ENCODE measurements at places on chromosomes 7 and 10.

DNA sequence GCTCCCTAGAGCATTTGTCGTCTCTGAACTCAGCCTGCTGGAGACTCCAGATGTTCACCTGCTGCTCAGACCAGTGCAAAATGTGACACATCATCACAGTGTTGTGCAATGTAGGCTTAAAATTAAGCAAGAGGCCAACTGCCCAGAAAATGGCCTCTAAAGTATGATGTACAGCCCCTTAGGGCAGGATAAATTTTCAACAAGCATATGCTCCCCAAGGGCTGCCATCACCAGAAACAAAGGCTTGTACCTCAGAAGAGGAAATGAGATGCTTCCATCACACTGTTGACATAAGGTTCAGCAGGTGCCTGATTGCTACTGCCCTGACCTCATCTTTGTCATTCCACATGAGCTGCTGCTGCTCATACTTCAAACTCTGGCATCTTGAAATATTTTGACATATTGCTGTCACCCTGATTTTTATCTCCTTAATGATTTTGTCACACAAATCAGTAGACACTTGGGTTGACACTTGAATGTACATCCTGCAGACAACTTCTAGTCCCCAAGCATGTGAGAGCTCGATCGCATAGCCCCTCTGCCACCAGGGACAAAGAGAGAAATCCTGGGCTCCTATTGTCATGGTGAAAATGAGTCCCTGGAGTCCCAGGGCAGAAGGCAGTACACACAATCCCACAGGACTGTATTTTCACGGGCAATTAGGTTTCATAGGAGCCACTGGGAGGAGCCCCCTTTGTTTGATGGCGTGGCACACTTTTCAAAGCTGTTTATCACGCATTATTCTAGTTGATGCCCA is 219.7 kb upstream of the STK17A start:
- no peak for DNase-seq

DNA sequence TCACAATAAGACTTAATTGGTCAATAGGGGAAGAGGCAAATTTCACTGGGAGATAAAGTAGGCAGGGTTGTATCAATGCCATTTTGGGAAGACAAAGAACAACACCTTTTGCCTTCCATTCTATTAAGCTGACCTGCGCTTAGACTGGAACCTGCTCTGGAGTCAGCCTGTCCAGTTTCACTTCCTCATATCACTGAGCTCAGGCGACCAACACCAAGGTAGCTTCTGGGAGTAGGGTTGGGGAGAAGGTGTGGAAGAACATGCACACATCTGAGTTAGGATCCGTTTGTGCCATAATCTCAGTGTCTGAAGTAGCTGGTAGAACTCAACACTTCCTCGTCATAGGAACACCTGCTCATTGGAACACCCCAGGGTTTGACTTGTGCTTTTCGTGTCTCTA is 527.4 kb upstream of the IGFBP3 start:
- no peak for DNase-seq

- DNase-seq: no peak
Measured at GRCh38 chr10:75398692-75399460, 2.7 kb downstream of the ZNF503 start.

DNA sequence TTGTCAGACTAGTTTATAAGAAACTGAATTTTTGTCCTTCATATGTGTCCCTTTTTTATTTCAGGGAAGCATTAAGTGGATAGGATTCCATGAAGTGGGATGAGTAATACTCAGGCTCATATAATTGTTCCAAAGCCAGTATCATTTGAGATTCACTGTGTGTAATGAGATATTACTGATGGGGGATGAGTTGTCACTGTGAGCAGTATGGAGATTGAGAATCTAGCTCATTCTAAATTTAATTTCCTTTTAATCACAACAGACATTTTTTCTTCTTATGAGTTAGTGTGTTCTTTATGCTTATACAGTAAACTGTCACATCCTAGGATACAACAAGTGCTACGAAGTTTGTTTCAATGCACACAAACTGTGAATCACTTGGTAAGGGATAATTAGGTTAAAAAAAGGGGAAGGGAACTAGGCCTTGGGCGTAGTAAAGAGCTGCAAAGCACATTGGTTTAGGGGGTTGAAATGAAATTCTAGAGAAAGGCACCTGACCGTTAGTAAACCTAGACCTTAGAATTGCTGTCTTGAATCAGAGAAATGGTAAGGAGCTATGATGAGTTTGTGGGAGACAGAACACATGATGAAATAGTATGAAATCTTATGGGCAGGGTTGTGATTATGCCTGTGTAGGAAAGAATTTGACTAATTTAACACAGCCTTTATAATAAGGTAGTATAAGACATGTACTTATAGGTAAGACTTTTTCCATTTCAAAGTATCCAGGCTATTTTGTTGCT is 153.4 kb downstream of the MLLT10 start:
- no peak for DNase-seq

- no peak for DNase-seq
Measured at GRCh38 chr10:71819441-71819861, 31.6 kb downstream of the PSAP start.

- no peak for DNase-seq
Measured at GRCh38 chr10:58415757-58416156, 30.5 kb downstream of the TFAM start.

- DNase-seq: no peak
Measured at GRCh38 chr7:111933609-111934008, 272.6 kb downstream of the DOCK4 start.

DNA sequence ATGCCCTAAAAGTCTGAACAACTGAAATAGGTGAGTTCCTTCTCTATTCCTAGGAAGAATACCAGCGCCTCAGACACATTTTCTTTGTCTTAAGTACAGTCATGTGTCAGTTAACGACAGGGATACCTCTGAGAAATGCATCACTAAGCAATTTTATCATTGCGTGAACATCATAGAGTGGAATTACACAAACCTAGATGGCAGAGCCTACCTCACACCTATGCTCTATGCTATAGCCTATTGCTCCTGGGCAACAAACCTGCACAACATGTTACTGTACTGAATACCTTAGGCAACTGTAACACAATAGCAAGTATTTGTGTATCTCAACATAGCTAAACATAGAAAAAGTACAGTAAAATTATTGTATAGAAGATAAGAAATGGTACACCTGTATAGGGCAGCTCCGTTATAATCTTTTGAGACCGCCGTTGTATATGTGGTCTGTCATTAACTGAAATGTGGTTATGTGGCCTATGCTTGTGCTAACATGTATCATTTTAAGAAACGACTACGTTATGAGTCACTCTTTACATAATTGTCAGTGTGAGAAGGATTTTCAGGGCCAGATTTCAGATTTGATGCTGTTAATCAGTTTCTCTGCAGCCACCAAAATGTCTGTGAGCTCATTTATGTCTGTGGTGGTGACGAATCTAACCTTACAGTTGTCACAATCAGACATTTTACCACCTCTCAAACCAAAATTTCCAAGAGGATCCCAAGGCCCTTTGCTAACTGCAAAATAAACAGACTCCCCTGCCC is 66.1 kb upstream of the STK17A start:
- DNase-seq: no peak

DNA sequence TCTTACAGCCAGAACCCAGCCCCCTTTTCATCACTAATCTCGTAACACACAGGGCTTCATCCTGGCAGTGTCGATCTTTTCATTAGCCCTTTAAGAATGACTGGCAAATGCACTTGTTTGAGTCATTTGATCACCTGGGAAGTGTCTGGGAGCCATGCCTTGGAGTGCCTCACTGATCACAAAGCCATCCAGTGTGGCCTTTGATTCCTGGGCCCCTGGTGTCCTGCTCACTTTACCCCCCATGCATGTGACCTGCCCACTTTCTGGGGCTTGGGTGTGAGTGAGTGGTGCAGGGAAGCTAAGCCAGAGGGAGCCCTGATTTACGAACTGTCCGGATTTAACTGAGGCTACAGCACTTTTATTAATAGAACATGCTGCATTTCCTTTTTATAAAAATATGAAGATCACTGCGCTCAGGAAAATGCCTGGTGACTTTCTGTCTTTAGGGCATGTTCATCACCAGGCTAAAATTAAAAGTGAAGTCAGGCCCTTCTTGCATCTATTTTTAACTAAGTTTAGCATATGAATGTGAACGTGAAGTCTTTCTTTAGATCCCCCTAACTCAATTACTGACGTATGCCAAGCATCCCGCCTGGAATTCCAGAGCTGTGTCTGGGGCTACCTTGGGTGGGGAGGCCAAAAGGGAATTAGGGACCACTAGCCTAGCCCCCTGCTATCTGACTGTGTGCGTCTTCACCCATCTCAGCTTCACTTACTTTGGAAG is 23.6 kb downstream of the RBM20 start:
- no peak for DNase-seq

DNA sequence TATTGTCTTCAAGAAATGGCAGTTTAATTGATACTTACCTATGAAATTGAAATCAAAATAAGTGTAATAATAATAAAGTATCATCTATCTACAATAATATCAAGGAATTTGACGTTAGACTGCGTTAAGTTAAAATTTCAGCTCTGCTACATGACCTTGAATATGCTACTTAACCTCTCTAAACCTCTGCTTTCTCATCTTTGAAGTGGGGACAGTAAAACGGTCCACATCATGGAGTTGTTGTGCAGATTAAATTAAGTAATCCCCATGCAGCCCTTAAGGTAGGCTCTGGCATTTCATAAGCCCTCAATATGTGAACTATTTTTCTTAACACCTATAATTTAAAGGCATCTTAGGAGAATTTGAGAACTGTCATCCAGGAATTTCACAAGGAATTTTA is 252.4 kb upstream of the PHF14 start:
- DNase-seq: no peak

- DNase-seq: no peak
Measured at GRCh38 chr7:111727905-111728634, 165.8 kb upstream of the IMMP2L start.

GRCh38 chr10:6382081-6382480 is 179.3 kb downstream of the PFKFB3 start:
- DNase-seq: no peak

DNA sequence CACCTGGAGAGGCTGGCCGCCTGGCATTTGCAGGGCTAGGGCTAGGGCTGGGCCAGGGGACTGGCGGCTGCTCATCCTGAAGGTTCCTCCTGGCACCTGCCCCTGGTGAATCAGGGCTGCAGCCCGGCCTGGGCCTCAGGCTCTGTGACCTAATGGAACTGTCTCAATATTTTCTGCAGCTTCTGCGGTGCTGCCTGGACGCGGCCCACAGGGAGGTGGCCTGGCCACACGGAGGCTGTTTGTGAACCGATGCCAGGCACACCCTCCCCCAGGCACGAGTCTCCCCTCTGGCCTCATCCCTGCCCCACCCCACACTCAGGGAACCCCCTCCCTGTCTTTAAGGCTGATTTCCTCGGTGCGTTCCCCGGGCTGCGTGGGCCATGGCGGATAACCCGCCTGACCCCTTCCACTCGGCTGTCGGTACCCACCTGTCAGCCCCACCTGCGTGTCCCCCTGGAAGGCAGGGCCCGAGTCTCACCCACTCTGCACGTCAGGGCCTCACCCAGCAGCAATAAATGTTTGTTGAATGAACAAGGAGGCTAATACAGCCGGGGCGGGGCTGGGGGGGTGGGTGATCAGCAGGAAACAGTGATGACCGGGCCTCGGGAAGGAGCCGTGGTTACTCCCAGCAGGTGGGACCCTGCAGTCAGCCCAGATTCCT is 54.5 kb upstream of the DNAJB6 start:
- DNase-seq: no peak

DNA sequence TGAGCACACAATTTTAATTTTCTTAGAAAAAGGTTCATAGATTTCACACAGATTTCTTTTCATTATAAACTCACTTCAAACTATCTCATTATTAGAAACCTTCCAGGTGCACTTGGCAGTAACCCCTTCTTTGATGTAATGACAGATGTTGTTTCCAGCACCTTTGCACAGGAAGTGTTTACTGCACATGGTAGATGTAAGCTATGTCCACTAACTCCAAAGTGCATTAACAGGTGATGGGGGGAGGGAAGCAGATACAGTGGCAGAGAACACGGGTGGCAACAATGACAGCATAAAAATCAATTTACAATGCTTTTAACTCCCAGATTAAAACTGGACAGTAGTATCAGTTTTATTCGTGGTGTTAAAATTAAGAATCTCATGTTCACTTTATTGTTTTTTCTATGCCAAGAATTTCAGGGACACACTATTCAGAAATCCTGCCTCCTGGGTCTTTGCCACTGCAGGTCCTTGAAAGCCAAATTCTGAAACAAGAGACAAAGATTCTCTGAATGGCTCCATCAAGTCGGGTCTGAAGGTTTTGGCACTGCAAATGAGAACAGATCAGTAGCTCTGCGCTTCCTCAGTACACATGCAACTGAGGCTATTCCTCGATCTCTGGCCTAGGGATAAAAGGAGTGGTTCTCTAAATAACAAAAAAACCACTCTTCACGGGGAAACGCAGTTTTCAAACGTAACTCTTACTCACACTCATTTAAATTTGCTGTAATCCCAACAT is 187.7 kb downstream of the JAZF1 start:
- no peak for DNase-seq

DNA sequence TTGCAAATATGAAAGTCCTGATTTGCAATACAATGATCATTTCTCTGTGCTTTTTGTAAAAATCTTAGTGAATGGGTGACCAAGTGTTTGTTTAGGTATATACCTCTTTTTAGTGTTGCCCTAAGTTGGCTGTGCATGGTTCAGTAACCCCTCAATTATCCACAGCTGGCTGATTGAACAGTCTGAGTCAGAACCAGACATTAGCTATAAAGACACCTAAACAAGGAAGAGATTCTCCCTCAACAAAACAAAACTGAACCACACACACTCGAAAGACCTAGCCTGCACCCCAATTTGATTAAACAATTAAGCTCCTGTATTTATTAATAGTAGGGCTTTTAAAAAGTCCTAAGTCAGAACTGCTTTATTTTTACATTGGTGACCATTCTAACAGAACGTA is 2.8 kb downstream of the RSBN1L start:
- no peak for DNase-seq

DNA sequence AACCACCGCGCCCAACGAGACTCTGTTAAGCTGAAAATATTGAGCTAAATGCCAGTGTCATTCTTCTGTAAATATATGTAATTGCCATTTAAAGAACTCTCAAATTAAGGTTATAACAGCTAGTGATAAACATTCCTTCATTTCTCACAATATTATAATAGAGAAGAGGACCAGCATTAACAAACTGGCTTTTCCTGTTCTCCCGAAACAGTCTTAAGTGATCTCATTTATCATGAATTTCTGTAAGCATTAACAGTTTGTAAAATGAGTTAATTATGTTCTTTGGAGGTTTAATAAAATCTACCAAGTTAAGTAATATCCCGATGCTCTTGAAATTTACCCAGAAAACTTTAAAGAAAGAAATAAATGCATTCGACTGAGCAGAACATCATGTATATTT is 352.8 kb downstream of the KCNMA1 start:
- DNase-seq: no peak

- DNase-seq: no peak
Measured at GRCh38 chr10:29622382-29622922, 12.3 kb downstream of the SVIL start.

- DNase-seq: no peak
Measured at GRCh38 chr7:143512488-143513340, 35.0 kb downstream of the TAS2R41 start.

GRCh38 chr10:102815790-102816549 is 21.2 kb downstream of the CYP17A1 start:
- DNase-seq: no peak

Measured in activated gamma-delta T cell (primary cell).